ENCODE measurements at places on chromosomes 13 and 19. TPM values are rescaled to one million over a fixed set of nuclear protein-coding genes. Genes with fewer than 3 reads are reported as not detected.

Gene CERS1
- polyA plus RNA-seq = 11.0 TPM

Gene DCLK1
- polyA plus RNA-seq = 118 TPM

Gene CEACAM20
- not detected for polyA plus RNA-seq

Gene TEX101
- polyA plus RNA-seq = not detected

Gene DLEU7
- polyA plus RNA-seq = 4.6 TPM

Gene FCER2
- not detected for polyA plus RNA-seq

Gene TJP3
- polyA plus RNA-seq = not detected

Gene CCL25
- not detected for polyA plus RNA-seq

Gene C1QTNF9
- not detected for polyA plus RNA-seq

Gene FGF21
- polyA plus RNA-seq = not detected

Gene CACNA1A
- polyA plus RNA-seq = 119 TPM

All from Purkinje cell (primary cell).